Memory B cell (primary cell): ENCODE measurements at places on chromosomes 12 and 14.

DNA sequence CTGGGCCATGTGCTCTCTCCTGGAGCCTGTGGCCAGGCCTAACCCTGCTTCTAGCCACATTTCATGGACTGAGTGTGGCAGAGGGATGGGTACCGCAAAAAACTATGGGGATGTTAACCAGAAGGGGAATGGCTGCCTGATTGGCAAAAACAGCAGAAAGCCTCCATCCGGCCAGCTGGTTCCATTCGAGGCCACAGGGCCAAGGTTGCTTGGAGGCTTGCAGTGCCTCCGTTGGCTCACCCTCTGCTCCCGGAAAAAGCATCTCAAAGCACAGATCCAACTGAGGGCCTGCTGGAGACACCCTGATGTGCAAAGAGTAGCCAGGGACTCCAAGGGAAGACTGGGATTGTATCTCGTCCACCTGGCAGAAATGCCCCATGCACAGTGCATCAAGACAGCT, 16.5 kb downstream of the TMEM120B start:
- no peak for DNase-seq

GRCh38 chr14:24690492-24690891, 56.5 kb upstream of the GZMB start:
- DNase-seq: no peak

DNA sequence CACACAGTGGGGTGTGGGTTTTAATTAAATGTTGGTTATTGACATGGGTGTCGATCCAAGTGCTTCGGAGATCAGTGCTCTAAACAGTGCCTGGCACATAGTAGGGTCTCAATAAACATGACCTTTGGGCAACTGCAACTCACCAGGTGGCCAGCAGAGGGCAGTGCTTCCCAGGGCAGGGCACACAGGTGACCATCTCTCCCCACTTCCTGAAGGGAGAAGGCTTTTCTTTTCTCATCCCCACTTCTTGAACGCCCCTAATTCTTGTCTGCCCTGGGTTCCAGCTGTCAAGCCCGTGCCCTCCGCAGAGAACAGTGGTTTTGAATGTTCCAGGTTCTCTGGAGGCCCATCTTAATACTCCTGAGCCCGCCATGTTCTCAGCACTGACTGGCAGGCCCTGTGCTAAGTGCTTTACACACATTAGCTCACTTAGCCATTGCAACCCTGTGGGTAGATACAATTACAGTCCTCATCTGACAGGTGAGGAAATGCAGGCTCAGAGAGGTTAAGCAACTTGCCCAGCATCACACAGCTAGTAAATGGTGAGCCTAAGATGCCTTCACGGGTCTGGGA, 16.3 kb downstream of the RAPGEF3 start:
- DNase-seq: peak; percentile 78

DNA sequence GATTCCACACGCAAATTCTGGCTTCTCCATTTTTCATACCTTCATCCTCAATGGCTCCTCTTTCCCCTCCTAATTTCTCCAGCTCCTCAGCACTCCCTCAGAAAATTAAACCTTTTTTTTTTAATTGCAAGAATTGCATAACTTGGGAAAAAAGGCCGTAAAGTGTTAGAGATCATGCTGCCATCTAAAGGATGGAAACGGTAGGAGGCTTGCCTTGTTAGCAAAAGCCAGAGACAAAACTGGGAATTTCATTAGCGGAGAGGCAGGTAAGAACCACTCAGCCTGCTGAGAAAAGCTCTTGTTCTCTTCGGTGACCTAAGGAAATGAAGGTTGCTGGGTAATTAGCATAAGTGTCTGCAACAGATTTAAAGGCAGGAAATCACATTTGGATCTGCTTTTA, 204.3 kb downstream of the AEBP2 start:
- no peak for DNase-seq

- no peak for DNase-seq
Observed at GRCh38 chr12:112568641-112569040, 149.9 kb downstream of the PTPN11 start.

- DNase-seq: no peak
Observed at GRCh38 chr12:67650388-67651131, 2.0 kb downstream of the DYRK2 start.

- no peak for DNase-seq
Observed at GRCh38 chr12:79203058-79203647, 338.6 kb downstream of the SYT1 start.

GRCh38 chr14:23349156-23349845, 3.4 kb downstream of the SLC22A17 start:
- no peak for DNase-seq

GRCh38 chr12:14741153-14741552, 44.8 kb upstream of the GUCY2C start:
- DNase-seq: no peak

GRCh38 chr12:124754949-124755800, 108.5 kb downstream of the SCARB1 start:
- DNase-seq: no peak

GRCh38 chr12:77204083-77204482, 138.7 kb upstream of the E2F7 start:
- no peak for DNase-seq

DNA sequence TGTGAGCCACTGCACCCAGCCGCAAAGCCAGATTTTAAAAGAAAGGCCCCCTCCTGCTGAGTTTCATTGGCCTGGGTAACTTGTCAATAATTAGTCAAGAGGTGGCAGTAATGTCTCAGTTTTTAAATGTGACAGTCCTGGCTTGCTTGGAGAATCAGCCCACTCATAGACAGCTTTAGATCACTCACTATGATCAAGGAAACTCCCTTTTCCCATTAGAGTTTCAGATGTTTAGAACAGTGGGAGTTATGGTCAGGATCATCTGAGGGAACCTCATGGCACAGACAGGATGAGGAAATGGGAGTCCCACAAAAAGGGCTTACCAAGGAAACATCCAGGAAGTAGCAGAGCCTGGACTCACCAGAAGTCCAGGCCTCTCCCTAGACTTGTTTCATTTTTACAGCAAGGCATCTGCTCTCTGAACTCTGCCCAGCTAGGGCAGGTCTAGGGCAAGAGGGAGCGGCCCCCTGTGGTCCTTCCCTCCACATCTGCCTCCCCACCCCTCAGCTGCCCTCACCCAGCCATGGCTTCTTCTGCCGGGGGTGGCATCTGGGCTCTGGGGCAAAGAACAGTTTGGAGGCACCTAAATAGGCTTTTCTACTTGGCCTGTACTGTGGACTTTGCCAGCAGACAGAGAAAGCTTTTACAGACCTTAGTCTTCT, 11.2 kb downstream of the BCL2L14 start:
- DNase-seq: no peak

DNA sequence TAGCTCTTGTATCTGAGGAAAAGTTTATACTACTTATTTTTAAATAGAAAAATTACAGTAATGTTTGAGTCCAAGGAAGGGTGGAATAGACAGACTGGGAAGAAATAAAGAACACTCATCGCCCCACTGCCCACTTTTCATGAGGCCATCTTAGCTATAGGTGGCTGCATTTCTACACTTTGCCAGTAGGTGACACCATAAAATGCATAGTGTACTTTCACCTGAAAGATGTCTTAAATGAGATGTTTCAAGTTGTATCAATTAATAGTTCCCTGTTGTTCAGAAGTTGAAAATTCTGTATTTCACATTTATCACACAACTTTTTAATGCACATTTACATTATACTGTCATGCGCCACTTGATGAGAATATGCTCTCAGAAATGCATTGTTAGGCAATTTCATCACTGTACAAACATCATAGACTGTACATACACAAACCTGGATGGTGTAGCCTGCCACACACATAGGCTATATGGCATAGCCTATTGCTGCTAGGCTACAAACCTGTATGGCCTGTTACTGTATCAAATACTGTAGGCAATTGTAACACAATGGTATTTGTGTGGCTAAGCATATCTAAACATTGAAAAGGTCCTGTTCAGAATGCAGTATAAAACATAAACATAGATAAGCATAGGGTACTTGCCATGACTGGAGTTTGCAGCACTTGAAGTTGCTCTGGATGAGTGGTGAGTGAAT, 27.6 kb downstream of the PMCH start:
- DNase-seq: peak; percentile 9

DNA sequence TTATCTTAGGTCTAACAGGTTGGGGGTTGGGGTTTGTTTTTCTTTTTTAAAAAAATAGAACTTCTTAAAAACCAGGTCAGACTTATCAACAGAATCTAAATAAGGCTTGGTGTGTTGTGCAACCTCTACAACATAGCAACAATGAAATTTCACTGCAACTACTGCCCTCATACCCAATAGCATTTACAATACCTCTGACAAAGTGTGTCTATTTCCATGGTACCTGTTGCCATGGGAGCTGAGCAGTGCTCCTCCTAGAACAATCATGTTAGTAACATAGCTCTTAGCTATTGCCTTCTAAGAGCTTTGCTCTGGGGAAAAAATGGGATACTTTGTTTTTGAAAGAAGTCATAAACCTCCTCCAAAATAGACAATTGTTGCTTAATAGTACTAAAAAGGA, 103.3 kb upstream of the CCDC175 start:
- no peak for DNase-seq

- DNase-seq: no peak
Observed at GRCh38 chr12:32885831-32886230, 10.7 kb downstream of the PKP2 start.

GRCh38 chr14:53336729-53337128, 183.6 kb upstream of the DDHD1 start:
- DNase-seq: no peak

DNA sequence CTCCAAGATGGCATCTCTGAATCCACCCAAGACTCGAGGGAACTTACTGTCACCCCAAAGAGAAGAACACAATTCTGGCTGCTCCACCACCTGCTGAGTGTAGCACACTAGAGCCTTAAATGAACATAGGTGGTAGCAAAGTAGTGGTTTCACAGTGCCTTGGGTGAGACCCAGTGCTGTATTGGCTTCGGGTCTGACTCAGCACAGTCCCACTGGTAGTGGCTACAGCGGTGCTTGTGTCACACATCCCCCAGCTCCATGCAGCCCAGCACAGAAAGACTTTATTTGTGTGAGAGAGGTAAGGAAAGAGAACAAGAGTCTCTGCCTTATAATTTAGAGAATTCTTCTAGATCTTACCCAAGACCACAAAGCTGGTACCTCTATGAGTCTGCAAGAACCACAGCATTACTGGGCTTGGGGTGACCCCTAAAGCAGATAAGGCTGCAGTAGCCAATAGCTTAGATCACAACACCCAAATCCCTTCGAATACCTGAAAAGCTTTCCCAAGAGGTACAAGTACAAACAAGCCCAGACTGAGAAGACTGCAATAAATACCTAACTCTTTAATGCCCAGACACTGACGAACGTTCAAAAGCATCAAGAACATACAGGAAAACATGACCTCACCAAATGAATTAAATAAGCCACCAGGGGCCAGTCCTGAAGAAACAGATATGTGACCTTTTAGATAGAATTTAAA, 83.3 kb upstream of the SLC38A4 start:
- DNase-seq: no peak

DNA sequence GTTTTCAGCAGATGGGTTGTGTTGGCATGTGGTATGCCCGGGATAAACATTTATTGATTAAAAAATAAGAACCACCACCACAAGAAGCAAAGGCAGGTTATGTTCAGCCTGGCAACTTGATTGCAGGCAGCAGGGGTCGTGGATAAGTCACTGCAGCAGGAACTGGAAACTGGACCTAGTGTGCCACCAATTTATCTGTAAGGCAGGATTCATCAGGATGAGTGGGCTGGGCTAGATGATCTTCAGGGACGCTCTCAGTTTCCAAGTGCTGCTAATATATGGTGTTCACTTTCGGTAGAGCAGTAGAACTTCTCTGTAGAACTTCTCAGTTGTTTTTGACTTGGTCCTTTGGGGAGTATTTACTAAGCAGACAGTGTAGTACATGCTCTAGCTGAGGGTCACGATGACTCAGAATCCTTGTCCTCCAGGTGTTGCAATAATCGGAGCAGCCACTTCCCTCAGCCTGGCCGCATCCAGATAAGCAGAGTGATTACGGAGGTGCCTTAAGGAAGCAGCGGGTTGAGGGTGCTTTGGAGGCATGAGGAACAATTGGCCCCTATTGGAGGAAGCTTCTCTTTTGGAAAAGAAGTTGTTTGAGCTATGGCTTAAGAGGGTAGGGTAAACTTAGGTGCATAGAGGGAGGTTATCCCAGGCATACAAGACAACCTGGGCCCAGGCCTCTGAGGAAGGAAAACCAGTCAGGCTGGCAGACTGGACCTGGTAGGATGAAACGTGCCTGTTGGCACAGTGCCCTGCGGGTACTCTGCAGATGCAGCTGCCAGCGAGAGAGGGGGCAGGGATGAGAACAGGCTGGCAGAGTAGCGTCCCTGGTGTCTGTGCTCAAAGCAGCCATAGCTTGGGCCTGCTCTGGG, 104.0 kb downstream of the GPR135 start:
- no peak for DNase-seq

- DNase-seq: no peak
Observed at GRCh38 chr12:105574056-105574715, 243.7 kb downstream of the C12orf75 start.

- no peak for DNase-seq
Observed at GRCh38 chr12:131408484-131408883, 302.4 kb upstream of the SFSWAP start.

DNA sequence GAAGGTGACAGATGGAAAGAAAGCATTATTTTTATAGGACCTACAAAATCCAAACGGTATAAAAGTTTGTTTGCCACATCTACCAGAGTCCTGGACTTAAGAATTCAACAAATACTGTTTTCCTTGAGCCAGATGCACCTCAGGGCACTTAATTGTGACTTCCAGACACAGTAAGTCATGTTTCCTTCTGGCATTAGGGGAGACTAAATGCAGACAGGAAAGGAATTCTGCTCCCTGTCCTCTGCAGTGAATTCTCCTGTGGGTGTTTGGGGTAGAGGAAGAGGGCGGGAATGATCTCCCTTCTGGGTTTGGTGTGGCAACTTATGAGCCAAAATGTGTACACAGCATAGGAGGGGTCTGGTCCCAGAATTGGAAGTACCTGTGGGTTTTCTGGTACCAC, 93.9 kb upstream of the ZDHHC17 start:
- no peak for DNase-seq

- no peak for DNase-seq
Observed at GRCh38 chr14:80713076-80713850, 228.3 kb downstream of the CEP128 start.

DNA sequence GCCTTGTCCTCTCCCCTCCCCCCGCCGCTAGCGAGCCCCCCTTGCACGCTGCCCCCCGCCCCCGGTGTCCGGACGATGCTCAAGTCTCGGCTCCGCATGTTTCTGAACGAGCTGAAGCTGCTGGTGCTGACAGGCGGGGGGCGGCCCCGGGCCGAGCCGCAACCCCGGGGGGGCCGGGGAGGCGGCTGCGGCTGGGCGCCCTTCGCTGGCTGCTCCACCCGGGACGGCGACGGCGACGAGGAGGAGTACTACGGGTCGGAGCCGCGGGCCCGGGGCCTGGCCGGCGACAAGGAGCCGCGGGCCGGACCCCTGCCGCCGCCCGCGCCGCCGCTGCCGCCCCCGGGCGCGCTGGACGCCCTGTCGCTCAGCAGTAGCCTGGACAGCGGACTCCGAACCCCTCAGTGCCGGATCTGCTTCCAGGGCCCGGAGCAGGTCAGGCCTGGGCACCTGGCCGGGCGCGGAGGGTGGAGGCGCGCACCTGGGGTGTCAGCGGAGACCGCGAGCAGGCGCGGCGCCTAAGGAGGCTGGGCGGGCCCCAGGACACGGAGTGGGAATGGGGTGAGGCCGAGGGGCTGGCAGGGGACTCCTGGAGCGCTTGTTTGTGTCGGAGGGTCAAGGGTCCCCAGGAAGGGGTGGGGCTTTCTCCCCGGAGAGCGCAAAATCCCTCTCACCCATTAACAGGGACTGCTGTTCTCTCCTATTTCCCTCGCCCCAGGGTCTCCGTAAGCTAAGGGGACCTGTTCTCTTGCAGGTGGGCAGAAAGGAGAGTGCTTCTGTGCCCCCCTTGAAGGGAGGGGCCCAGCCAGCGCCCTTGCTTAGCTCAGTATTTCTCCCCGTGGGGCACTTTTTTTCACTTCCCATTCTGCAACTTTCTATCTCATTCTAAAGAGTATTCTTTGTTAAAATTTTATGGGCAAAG, 810 bp downstream of the MARCHF9 start:
- peak; percentile 46 for DNase-seq
